ENCODE measurements at places on chromosomes 2 and 18.
A peak's percentile ranks its signal among the peaks of the same experiment; 100 is the strongest.

- DNase-seq: no peak
Measured at GRCh38 chr2:112529757-112530156, 12.5 kb upstream of the POLR1B start.

DNA sequence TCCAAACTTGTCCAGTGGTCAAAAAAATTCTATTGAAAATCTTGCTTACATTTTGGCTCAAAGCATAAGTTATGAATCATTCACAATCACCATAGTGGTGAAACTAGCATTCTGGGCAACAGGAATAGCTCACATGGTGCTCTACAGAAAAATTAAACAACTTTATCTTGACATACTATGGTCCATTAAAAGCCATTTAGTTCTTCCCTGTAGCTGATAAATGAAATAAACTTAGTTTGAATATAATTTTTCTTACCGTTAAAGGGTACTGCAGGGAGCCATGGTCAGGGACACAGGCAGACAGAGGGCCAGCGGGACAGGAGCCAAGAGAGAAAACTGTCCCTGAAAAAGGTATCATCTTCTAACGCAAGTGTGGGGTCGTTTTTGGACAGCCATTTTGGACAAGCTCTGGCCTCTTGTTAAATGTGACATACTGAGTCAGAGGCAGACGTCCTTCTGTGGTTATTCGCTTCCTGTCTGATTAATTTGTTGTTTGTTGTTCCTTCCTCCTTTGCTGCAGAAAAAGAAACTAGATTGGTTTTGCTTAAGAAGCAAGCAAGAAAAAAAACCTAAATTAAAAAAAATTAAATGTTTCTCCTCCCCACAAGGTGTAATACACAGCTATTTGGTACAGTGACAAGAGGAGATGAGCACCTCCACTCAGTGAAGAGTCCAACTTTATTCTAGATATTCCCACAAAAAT lies at the start of gene WIPF1:
WIPF1 (minus strand) TSS at position 460 of the 703 bp plus-strand sequence. CDS start 12,231 bp downstream, outside the sequence.
- no peak for DNase-seq

DNA sequence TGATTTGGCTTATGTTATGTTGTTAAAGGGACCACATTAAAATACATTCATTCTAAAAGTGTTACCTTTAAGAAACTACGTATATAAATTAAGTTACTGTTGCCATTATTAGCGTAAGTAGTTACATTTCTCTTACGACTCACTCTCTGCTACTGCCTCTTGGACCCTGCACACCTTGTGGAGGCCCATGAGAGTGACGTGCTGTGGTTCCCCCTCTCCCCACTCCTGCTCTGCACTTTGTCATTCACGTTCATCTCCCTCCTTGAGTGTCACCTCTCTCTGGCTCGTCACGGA lies 830 bp upstream of the MERTK start:
- DNase-seq: no peak

DNA sequence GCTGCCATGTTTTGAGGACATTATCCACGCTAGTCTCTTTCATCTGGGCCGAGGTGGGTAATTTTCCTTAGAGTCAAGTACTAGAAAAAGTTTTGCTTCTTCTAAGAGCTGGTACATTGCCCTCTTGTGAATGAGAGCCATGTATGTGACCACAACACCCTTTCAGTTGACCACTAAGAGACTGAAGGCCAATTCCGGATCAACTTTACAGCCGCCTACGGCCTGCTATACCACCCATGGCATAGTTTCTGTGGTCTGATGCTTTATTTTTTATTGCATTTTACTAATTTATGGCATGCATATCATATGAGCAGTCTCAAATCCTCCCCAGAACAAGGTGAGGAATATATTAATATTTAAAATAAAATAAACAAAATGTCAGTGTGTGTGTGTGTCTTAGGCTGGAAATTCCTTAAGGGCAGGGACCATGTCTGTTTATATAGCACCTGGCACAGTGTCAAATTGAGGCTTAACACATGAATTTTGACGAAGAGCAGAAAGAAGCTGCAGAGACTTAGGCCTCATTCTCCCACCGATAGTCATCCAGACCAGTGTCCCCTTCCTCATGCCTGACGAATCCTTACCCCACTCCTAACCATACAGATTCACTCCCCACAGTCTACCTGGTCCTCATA lies 35.4 kb downstream of the PSD4 start:
- DNase-seq: no peak

- DNase-seq: no peak
Measured at GRCh38 chr2:210654091-210654490, 97.7 kb downstream of the CPS1 start.

DNA sequence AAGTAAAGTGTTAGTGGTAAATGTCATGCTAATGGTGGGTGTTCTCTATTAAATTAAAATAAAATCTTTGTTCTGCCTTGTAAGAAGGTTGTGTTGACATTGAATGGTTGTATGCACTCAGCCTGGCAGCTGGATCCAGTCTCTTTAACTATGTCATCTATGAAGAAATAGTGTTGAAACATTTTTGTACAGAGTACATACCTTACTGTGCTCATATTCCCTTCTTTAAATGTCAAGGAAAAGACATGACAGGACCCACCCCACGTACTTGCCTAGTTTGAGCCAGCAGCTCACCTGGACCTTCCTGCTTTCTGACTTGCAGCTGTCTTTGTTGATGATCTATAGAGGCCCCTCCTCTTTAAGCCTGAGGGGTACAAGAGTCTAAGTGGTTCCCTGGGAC lies 85.6 kb upstream of the ST3GAL5 start:
- DNase-seq: no peak

GRCh38 chr18:46211816-46212215 lies 107.6 kb downstream of the HAUS1 start:
- DNase-seq: no peak

GRCh38 chr2:77954931-77955330 lies 432.8 kb upstream of the LRRTM4 start:
- DNase-seq: no peak

GRCh38 chr2:9336241-9336575 lies 87.1 kb downstream of the ITGB1BP1 start:
- DNase-seq: peak; percentile 71

GRCh38 chr2:12923907-12924610 lies 207.3 kb downstream of the TRIB2 start:
- no peak for DNase-seq

DNA sequence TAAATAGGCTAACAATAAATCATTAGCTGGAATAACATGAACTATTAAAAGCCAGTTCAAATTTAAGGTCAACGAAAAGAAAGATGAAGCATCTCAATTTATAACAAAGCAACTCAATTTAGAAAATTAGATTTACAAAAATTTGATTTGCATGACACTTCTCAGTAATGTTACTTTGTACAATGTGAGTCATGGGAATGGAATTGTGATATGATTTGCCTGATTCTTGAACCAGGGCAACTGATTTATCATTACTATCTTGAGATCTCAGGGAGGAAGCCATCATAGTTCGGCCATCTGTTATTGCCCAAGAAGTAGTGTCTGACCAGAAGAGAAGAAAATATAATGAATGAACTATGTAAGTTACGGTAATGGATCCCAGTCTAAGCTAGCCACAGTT lies 193.1 kb downstream of the RIT2 start:
- no peak for DNase-seq

GRCh38 chr2:233693963-233694362 lies 1.3 kb downstream of the UGT1A6 start:
- no peak for DNase-seq

DNA sequence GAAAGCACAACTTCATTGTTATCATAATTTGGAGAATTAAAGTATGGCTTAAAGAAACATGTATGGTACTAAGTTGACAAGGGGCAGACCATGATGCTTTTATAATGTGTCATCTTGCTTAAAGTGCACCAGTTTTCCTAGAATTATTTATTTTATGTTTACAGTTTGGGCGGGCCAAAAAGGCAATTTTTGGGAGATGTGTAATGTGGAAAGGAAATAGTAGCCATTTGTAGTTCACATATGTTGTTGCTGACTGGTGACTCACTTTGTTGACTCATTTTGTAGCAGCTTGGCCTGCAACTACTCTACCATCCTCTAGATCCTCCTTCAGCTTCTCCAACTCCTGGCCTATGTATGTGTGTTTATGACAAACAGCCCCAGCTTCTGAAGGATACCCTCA lies 7.7 kb downstream of the ZSCAN30 start:
- no peak for DNase-seq

DNA sequence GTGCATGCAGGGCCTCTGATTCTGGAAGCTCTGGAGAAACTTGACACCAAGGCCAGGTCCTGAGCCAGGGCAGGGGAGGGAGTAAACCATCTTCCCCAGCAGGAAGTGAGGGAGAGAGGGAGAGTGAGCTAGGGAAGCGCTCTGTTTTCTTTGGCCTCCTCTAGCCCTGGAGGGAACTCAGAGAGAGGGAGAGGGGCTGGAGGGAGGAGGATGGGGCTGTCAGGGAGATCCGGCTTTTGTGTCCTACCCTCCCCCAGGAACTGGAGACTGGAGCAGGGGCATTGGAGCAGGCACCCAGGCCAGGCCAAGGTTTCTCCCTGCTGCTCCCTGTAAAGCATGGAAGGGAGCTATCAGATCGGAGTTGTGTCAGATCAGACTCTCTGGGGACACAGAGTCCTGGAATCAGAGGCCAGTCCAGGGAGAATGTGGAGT lies 22.7 kb upstream of the PKDCC start:
- no peak for DNase-seq

- DNase-seq: no peak
Measured at GRCh38 chr18:30376515-30376914, 666.0 kb downstream of the DSC3 start.

GRCh38 chr2:207698301-207698700 lies 13.1 kb upstream of the CCNYL1 start:
- DNase-seq: no peak

DNA sequence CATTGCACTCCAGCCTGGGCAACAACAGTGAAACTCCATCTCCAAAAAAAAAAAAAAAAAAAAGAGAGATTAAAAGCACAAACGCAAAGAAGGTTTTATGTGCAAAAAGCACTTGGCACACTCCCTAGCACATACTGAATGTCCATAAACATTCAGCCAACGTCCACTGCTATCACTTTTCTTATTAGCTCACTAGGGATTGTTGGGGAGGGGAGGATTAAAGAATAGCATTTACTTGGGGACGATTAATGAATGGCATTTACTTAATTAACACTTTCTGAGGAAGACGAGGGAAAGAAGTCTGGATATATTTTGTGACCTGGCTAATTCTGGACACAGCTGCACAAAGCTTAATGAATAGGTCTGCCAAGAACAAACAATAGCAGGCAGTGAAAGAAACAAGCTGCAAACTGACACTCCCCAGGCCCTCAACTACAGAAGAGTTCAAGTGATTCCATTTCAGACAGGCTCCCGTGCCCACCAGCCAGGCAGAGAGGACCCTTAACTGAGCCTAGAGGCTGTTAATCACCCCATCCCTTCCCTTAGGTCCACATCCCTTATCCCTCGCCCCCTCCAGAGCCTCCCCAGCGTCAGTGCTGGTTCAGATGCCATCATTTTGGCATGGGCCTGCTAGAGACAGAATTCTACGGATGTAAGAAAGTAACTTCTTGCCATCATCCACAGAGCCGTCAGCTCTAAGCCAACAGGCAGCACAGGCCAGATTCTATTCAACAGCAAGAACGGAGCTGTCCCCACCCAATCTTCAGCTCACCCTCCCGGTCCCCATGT lies 7.4 kb downstream of the CYB5A start:
- DNase-seq: no peak

GRCh38 chr2:133044556-133044955 lies 374.6 kb upstream of the LYPD1 start:
- no peak for DNase-seq

- DNase-seq: peak; percentile 88
Measured at GRCh38 chr2:20509770-20510490, 63.1 kb downstream of the RHOB start.

GRCh38 chr2:195995499-195995898 lies 73.1 kb downstream of the DNAH7 start:
- DNase-seq: no peak

DNA sequence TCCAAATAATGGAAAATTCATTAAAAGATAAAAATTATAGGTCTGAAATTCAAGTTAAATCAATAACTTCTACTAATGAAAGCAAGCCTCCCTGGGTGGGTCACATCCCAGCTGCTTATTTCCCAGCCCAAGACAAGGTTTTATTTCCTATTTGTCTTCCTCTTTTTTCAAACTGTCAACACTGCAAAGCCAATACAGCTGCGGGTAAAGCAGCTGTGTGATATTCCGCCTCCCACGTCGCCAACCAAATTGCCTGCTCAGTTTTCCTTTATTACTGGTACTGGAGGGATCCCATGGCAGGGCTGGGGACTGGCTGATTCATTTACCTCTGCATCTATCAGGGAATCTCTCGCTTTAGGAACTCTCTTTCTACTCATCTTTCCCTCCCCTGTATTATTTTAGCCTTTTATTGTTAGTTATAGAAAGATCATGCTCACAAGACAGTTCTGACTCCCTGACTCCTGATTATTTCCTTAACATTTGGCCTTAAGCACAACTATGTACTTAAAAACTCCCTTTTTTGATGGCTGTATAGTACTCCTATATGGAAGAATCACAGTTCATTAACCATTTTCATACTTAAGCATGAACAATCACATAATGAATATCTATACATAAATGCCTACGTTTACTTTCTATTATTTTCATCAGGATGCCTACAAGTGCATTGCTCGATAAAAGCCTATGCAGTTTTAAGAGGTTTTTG lies 253.1 kb downstream of the CDCA7 start:
- DNase-seq: no peak

GRCh38 chr18:62897153-62897552 lies 181.8 kb downstream of the PHLPP1 start:
- DNase-seq: no peak

DNA sequence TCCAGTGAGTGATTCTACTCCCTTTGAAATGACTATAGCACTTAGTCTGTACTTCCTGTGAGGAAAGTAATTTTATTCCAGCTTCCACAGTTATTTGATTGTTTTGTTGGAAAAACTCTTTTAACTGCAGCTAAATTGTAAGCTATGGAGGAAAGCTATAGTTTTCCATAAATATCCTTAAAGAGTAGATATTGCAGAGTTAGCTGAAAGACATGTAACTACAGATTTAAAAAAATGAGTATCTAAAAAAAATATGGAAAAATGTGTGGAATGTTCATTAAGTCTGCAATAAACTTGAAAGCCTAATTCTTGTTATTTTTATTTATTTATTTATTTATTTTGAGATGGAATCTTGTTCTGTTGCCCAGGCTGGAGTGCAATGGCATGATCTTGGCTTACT lies 56.8 kb upstream of the AQP4 start:
- no peak for DNase-seq

DNA sequence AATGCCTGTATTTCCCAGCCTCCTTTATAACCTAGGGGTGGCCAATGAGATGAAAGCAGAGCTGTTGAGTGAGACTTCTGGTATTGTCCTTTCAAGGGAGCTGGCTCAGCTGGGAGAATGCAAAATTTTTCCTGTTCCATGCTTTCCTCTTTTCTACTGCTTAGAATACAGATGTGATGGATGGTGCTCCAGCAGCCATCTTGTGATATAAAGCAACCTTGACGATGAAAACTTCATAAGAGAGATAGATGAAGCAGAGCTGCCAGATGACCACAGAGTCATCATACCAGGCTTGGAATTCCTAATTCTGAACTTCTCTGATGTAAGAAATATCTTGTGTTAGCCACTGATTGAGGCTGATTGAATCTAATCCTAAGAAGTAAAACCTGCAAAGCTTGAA lies 11.9 kb upstream of the INHBB start:
- DNase-seq: no peak

GRCh38 chr18:12072996-12073395 lies 20.6 kb upstream of the ANKRD62 start:
- no peak for DNase-seq

GRCh38 chr2:173555833-173556232 lies 201.2 kb downstream of the CDCA7 start:
- no peak for DNase-seq
